ENCODE measurements at places on chromosomes 16 and 17.

GRCh38 chr16:85915125-85915845 lies 16.3 kb downstream of the IRF8 start:
- DNase-seq, result no peak

GRCh38 chr17:17648762-17649161 lies 32.5 kb upstream of the RAI1 start:
- DNase-seq, result no peak

DNA sequence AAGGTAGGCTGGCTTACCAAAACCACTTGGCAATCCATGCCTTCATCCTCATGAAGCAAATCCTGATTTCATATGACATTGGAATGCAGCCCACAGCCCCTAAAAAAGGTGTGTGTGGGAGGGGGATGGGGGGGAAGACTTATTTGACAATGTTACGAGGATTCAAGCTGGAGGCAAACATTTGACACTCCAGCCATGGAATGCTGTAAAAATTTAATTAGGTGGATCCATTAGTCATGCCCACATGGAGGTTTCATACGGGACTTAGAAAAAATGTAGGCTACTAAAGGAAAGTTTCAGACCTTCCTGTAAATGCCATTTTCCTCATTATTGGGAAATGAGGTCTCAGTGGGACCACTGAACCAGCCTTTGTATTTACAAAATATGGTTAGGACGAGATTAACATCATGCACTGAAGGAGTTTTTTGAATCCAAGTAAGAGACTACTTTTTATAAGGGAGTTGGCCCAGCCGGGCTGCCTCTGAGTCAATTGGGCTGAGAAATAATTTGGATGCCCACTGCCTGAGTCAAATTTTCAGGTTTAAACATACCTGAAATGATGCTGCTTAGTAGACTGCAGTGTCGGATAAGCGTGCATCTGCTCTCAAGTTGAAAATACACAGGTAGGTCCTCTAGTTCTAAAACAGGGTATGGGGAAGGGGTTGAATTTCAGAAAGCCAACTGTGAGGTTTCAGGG lies 44.6 kb upstream of the MAF start:
- no peak for DNase-seq

DNA sequence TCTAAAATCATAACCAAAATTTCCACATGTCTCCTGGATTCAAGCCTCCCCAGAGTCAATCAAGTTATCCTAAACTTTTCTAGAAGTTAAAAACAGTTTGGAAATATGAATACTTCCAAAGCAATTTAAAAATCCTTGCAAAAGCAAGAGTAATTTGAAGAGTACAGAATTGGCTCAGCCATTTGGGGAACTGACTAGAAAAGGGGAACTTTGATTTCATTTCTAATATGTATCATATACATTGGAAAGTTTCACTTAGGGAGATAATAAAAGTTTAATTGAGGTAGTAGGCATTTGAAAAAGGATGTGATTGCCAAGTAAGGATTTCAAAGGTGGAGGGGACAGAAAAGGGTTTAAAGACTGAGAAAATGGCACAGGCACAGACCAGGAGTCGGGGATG lies 9.0 kb upstream of the SLFN12L start:
- DNase-seq, result no peak

DNA sequence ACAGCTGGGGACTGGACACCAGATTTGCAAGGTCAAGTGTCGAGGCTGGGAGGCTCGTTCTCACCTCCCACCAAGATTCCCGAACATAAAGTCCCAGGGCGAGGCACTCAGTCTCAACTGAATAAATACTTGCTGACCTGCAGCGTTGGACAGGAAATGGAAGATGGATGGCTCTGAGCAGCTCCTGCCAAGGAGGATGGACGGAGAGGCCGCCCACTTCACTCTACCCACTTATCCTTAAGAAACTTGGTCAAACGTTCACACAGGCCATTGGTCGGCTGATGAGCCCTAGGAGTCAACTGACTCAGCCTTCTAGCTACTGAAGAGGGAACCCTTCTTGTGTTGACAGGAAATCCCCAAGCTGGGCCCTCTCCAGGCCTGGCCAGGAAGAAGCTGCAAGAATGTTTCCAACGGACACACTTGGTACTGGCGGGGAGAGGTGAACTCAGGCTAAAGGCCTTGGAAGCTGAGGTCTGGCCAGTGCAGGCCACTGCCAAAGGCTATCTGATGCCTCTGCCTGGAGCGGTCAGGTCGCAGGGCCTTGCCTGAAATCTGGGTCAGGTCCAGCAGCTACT lies 50.0 kb downstream of the VAC14 start:
- no peak for DNase-seq

DNA sequence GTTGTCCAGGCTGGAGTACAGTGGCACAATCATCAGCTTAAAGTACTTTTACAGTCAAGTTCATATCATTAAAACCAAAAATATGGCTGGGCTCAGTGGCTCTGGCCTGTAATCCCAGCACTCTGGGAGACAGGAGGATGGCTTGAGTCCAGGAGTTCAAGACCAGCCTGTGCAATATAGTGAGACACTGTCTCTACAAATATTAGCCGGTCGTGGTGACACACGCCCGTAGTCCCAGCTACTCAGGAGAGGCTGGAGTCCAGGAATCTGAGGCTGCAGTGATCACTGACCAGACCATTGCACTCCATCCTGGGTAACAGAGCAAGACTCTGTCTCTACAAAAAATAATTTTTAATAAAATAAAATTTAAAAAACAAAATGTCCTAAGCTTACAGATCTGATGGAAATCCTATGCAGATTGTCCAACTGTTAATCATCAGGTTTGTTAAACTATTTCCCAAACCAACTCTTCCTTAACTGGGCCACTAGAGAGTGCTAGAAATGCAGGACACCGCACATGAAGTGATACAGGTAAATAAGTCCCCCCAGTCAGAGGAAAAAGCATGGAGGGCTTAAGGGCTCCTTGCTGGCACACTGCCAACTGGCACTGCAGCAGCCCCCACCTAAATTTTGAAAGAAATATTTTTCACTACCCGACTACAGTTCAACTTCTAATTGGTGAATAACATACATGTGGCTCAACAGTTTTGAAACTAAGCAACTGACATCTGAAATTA lies 2.8 kb downstream of the USP22 start:
- DNase-seq, result no peak

DNA sequence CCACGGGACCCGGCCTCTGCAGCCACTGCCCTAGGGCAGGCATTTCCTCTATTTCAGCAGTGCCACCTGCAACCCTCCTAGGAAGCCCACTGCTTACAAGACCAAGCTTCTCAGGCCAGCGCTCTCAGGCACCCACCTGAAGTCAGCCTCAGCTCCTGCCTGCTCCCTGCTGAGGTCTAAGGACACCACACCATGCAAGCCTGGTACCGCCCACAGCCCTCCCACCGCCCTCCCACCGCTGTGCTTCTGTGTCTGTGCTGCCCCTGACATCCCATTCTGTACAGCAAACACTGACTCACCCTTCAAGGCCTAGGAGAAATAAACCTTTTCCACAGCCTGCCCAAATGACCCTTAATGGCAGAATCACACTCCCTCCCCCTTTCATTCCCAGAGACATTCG lies 6.3 kb downstream of the CLUH start:
- DNase-seq, result no peak

DNA sequence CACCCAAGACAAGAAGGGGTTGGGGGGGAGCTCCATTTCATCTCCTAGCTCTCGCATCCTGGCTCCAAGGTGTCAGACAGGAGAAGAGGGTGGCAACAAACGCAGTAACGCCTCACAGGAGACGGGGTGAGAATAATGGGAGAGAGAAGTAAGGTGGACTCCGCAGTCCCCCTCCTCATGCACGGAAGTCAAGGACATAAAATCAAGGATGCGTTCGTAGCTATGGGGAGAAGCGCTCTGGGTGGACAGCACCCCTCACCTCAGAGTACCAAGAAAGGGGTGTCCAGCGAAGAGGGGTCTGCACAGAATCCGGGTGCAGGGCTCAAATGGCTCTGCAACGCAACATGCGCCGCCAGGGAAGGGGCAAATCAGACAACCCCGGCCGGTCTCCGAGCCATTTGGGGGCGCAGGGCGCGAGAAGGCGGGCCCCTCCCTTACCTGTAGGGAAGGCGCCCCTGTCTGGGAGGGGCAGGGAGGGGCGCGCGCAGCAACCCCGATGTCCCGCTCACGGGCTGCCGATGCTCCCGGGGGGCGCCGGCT lies 555 bp downstream of the HDAC5 start:
- no peak for DNase-seq

DNA sequence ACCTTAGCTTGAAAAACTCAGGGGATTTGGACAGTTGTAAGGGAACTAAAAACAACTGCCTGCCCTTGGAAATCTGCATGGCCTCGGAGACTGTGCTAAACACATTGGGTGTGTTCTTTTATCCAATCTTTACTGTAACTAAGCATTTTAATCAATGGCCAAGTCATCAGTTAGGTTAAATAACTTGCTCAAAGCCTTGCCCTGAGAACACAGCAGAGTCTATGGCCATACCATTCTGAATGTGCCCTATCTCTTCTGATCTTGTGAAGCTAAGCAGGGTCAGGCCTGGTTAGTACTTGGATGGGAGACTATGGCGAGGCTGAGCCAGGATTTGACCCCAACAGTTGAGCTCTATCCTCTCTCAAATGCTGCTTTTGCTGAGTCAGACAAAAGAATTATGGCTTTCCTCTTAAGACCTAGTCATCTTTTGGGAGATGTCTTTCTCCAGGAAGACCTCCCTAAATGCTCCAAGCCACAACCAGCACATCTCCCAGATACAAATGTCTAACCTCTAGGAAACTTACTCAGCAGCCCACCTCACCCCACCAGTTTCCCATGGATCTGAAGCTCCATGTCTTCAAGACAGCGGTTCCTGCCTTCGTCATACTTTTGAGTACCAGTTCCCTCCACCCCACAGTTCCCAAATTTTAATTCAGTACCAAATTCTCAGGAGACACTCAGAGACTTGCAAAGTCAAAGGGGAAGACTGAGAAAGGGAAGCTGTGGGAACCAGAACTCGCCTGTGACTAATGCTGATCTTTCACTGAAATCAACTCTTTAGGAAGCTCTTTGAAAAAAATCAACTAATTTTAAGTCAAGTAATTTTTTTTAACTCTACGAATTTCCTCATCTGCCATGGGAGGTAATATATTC lies 336.1 kb downstream of the MAF start:
- no peak for DNase-seq

DNA sequence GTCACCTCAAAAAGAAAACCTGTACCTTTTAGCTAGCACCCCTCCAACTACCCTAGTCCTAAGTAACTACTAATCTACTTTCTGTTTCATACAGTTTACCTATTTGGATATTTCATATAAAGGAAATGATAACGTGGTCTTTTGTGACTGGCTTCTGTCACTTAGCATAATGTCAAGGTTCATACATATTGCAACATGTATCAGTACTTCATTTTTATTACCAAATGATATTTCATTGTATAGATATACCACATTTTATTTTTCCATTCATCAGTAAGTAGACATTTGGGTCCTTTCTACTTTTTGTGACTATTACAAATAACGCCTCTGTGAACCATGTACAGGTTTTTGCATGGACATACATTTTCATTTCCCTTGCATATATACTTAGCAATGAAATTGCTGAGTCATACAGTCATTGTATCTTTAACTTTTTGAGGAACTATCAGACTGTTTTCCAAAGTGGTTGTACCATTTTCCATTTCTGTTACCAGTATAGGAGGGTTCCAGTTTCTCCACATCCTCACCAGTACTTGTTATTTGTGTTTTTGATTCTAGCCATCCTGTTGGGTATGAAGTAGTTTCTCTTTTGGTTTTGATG lies 23.7 kb downstream of the MOSMO start:
- no peak for DNase-seq

GRCh38 chr17:81500047-81500446 lies 12.6 kb downstream of the ACTG1 start:
- no peak for DNase-seq

GRCh38 chr16:69017036-69017783 lies 88.2 kb upstream of the HAS3 start:
- DNase-seq, result no peak

DNA sequence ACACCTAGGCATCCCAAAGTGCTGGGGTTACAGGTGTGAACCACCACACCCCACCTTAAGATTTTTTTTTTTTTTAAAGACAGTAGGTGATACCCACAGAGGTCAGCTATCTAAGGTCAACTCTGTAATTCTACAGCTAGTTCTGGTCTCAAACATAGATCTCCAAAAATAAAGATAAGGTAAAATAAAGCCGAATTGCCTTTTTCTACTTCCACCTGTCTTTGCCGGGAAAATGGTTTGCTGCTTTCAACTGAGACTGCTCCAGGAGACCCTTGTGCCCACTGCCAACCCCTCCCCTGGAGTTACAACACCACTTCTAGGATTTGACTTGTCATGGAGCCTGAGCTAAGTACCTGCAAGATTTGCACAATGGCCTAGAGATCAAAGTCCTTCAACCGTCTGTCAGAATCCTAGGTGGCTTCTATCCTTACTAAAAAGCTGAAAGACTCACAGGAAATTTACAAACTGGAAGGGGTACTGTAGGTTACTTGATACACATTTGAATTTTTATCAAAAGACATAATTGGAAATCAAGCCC lies 4.7 kb upstream of the CNOT1 start:
- DNase-seq, result no peak

- no peak for DNase-seq
Observed at GRCh38 chr17:19750020-19750572, 2.0 kb upstream of the ALDH3A1 start.

- no peak for DNase-seq
Observed at GRCh38 chr17:70604854-70605253, 435.5 kb downstream of the KCNJ2 start.

- no peak for DNase-seq
Observed at GRCh38 chr17:54944796-54945195, 23.7 kb downstream of the COX11 start.

DNA sequence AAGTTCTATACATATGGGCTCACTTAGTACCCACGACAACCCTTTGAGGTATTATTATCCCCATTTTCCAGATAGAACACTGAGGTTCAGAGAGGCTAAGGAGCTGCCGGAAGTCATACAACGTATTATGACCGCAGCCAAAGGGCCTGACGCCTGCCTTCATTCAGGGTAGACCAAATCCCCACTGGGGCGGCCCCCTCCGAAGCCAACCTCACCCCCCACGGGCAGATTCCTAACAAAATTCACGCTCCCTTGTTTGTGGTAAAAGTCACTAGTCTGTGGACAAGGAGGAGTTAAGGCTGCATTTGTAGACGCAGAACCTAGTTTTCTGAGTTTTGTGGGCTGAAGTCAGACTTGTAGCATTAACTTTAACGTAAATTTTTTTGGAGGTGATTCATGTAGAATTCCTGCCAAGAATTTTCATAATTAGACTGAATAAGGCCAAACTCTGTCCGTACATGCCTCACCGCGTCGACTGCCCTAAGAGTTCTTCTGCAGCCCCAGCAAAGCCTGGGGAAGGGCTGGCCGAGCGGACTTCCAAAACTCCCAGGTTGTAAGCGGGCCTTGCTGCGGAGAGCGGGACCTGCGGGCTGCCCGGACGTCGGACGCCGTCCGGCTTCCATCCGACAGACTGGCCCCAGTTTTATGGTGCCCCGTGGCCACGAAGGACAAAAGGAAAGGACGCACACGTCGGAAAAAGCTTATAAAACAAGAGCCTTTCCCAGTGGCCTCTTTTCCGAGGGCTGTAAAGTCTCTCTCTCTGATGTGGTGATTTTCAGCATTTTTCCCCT lies 75.7 kb downstream of the NXN start:
- DNase-seq, result no peak

All from NCI-H1417 treated with DMSO at 0.1 percent for 48 hours (cell line).